ENCODE measurements at places on chromosomes 7 and 10.

- DNase-seq, result no peak
These were observed 113.0 kb downstream of the CCDC3 start for GRCh38 chr10:12888470-12888869.

DNA sequence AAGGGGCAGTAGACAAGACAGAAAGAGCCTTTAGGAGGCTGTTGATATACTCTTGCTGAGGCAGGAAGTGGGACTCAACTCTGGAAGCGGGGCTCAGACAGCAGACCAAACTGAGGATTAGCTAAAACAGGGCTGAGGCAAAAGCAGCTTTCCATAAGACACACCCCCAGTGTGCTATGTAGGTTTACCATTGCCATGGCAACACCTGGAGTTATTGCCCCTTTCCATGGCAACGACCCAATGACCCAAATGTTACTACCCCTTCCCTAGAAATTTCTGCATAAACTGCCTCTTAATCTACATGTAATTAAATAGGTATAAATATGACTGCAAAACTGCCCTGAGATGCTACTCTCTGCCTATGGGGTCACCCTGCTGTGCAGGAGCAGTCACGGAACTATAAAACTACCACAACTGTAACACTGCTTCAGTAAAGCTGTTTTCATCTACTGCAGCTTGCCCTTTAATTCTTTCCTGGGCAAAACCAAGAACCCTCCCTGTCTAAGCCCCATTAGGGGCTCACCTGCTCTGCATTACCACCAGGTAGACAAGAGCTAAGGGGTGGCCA lies 348.4 kb upstream of the PODXL start:
- no peak for DNase-seq

DNA sequence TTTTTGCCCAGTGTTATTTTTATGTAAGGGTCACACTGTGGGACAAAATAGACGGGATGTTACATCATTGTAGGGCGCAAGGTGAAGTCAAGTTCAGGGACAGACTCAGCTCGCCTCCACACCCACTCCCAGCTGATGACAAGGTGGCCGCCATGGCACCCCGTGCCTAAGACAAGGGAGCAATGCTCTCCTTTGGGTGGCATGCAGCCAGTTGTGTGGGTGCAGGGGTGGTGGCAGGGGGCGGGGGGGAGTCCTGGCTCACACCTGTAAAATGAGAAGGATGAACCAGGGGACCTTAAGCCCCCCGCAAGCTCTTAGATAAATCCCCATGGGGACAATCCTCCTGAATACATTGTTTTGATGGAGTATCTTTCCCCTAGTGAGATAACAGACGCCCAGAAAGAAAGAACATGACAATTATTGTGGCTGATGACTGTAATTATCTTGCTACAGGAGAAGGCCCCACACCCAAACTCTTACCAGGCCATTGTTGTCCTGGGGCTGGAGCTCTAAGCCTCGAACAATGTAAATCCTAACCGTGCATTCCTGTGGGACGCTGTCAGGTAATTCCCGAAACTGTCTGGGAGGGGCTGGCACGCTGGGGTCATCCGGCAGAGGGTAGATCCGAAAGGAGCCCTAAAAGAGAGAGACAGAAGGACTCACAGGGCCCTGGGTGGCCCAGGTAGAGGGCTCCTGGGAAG lies 148.7 kb downstream of the MYOF start:
- no peak for DNase-seq

DNA sequence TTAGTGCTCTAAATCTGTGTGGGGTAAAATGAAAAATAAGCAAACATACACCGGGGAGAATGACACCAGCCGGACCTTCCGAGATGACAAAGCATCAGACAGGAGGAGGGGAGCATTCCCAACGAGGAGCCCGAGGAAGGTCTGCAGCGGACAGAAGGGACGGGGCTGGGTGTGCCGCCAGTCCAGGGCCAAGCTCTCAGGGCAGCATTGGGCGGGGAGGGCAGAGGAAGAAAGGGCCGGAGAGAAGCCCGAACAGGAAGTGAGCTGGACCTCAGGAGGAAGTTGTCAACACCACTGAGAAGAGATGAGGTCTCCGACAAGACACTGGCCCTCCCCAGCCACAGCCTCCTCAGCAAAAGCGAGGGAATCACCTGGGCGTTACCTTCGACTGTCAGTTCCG lies 182.6 kb upstream of the RNF32 start:
- DNase-seq, result no peak

DNA sequence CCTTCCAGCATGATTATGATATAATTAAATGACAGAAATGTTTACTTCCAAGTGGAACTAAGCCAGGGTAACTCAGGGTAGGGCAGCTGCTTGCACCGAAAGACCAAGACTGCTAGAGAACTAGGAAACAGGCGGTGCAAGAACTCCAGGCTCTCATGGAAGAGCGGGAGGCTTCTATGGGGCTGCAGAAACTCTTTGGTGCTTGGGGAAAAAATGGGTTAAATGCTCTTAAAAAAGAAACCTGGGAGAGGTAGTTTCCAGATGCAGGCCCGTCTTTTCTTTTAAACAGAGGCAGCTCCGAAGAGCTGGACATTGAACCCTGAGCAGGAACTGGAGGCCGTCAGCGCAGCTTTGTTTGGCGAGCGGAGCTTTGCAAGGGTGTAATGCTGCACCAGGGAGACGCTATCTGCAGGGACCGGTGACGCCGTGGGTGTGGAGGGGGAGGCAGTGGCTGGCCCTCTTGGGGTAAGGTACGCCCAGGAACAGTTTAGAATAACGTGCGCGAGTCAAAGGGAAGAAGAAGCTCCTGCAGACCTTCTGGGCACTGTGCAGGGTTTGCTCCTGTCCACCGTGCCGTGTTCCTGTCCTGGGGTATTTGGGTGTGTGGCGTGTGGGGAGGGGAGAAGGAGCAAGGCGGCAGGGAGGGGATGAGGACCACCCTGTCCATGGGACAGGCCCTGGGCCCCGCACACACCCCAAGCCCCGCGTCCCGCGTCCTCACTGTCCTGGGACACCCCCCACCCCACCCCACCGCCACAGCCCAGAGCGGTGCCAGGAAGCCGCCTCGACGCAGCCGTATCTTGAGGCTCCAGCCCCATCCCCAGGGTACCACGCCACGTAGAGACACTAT lies 59.0 kb downstream of the EGFR start:
- DNase-seq, result no peak

- no peak for DNase-seq
These were observed 9.0 kb downstream of the DENND2A start for GRCh38 chr7:140631602-140632001.

- DNase-seq, result no peak
These were observed 458.1 kb downstream of the HTR7 start for GRCh38 chr10:90399782-90400181.

- DNase-seq, result no peak
These were observed 659.2 kb downstream of the SDK1 start for GRCh38 chr7:3960050-3960763.

DNA sequence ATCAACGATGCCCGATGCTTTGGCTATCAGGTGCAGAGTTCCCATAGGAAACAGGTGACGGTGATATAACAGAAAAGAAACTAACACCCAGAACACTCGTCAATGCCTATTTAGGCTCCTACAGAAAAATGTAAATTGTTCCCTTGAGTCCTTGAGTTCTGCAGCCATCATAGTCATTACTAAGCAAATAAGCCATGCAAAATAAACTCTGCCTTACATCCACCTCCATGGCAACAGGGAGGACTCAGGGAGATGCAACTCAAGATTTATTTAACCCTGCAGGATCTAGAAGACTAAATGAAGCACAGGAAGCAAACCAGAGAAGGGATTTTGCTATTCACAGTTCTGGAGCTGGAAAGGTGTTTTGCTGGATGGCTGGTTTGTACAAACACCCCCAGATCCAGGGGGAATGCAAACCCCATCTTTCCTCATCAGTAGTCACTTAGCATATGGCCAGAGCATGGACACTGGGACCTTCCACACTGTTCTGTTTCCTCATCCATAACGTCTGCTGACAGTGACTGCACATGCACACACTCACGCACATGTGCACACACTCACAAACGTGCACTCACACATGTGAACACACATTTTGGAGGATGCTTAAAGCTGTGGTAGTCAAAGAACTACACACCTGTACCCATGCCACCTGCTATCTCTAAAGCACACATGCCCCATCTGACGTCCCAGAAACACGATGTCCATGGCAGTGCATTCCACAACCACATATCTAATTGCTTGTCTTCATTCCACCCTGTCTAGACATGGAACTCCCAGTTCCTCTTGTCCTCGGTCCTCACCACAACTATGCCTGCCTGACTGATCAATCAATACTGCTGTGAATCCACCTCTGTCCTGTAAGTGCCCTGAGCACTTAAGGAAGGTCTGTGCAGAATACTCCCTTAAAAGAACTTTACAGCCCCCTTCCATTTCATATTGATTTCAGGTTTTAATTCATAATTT lies 178.2 kb downstream of the COBL start:
- no peak for DNase-seq

GRCh38 chr10:86506499-86506898 lies 15.1 kb downstream of the WAPL start:
- DNase-seq, result no peak

- no peak for DNase-seq
These were observed 304.4 kb upstream of the NRP1 start for GRCh38 chr10:33638891-33639290.

- no peak for DNase-seq
These were observed 5.0 kb upstream of the TRUB1 start for GRCh38 chr10:114932945-114933344.

GRCh38 chr7:150784120-150784736 lies 15.9 kb downstream of the TMEM176B start:
- DNase-seq, result no peak

DNA sequence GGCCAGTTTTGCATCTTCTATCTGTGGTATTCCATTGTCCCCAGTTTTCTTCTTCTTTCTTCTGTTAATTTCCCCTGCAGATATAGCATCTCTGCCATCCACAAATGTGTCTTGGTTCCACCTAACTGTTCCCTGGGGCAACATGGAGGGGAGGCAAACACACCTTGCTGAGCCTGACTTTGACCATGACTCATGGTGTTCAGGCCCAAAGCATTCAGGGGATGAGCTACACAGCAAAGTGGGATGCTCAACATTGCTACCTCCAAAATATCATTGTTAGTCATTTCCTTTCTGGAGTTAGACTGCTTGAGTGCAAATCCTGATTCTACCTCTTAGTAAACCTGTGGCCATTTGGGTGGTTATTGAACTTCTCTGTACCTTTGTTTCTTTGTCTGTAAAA lies 542.7 kb downstream of the LRMDA start:
- no peak for DNase-seq

DNA sequence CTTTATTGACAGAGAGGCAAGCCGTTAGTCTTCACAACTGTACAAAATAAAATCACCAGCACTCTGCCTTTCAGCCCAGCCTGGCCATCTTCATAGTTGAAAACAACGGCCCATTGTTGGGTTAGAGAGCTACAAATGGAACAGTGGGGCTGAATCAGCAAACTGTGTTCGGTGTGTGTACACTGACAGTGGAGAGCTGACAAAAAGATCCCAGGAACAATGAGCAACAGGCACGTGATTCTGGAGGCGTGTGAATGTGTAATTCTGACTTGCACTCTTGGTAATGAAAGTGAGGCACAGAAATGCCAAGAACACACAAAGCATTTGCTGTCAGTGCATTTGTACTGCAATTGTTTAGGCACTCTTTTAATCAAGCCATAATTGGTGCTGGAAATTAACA lies 303.7 kb downstream of the WDR11 start:
- no peak for DNase-seq

DNA sequence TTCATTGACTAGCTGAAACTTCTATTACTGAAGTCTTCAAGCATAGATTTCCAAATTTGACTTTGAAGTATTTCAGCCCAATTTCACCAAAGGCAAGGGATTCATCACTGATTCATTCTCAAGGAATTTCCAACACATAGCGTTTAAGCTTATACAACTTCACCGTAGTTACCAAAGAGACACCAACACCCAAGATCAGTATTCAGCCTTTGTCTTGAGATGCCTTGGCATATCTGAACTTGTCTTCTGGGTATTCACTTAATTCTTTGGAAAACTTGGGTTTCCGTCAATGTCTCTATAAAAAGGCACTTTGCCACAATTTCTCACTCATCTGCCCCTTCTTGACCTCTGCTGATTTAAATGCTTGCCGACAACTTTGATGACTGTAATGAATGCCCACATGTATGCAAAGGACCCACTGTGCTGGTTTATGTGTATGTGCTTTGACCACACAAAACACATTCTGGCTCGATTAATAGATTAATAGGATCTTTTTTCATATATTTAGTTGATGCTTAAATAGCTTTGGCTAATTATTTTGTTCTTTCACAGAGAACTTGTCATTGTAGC lies 49.6 kb downstream of the TES start:
- no peak for DNase-seq

DNA sequence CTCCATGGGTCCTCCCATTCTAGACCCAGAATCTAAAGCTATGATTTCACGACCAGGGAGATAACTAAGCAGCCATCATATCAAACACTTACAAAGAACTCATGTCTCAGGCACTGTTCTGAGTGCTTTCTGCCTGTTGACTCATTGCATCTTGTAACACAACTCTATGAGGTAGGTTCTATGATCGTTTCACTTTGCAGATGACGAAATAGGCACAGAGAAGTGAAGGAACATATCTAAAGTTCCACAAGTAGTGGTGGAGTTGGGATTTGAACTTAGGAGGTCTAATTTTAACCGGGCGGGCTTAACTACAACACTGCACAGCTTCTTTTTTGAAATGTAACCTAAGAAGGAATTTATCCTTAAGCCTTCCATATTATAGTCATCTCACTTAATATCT lies 2.9 kb downstream of the RBP4 start:
- no peak for DNase-seq

DNA sequence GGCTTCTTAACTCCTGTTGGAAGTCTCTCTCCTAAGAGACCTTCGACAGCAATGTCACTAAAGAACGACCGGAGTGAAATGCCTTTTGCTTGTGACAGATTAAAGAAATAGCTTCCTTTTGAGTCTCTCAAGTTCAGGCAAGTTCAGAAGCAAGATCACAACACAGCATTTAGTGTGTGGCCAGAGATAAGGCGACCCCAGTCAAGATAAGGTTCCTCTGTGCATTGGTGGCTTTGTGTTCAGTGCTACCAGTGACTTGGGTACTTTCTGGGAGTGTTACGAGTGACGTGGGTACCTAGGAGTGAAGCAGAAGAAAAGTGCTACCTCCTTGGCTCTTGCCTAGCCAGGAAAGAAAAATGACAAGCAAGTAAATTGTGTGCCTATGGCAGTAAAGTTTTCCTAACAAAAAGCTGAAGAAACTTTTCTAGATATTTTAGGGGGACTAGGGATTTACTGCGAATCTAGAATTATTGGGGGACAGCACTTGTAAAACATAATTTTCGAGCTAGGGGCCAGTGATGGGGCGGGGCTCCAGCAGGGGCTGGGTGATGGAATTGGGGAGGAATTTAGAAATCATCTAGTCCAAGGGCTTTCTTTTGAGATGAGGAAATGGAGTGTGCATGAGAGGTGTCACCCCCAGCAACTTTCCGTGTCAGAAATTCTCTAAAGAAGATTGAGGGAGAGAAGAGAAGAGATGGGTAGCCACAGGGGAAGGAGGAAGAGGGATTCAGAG lies 191.9 kb upstream of the LYZL2 start:
- no peak for DNase-seq

DNA sequence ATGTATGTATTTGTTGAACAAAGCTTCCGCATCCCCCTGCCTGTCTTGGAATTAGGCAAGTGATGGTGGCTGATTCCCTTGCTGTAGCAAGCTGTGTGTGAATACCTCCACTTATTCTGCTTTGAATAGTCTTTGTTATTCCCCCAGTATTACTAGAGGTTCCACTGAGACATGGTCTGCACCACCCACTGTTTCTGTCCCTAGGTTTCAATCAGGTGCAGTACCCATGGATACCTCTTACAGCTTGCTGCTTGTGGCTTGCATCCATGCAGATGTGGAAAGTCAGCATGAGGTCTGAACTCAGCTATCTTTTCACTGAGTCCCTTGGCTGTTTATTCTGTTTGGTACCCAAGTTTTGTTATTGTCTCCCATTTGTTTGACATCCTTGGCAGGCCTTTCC lies 447.4 kb downstream of the GRM8 start:
- DNase-seq, result no peak
